Activated CD4-positive, alpha-beta T cell treated with anti-CD3 and anti-CD28 coated beads, Interleukin-2, amount 50 U/mL, for 1 hour (primary cell): ENCODE measurements at places on chromosomes 16 and 17.

- DNase-seq = no peak
Measured at GRCh38 chr16:55436587-55436986, 42.4 kb upstream of the MMP2 start.

DNA sequence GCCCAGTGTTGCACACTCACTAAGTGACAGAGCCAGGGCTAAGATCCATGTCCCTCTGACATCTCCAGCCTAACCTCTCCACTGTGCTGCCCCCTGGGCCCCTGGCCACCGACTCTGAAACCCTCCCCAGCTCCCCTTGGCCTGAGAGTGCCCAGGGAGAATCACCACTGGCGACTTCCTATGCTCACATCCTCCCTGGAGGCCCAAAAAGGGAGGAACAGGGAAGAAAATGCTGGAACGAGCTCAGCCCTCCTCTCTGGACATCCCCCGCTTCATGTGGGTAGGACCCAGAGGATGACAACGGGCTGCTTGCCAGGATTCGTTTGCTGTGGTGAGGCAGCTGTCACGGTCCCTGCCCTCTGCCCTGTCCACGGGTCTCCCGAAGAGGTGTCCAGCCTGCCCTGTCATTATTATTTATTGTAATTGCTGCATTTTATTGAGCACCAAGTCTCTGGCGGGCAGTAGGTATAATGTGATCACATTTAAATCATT is 153.5 kb upstream of the RPL38 start:
- no peak for DNase-seq

- DNase-seq = no peak
Measured at GRCh38 chr17:49024523-49024922, 27.3 kb downstream of the IGF2BP1 start.

DNA sequence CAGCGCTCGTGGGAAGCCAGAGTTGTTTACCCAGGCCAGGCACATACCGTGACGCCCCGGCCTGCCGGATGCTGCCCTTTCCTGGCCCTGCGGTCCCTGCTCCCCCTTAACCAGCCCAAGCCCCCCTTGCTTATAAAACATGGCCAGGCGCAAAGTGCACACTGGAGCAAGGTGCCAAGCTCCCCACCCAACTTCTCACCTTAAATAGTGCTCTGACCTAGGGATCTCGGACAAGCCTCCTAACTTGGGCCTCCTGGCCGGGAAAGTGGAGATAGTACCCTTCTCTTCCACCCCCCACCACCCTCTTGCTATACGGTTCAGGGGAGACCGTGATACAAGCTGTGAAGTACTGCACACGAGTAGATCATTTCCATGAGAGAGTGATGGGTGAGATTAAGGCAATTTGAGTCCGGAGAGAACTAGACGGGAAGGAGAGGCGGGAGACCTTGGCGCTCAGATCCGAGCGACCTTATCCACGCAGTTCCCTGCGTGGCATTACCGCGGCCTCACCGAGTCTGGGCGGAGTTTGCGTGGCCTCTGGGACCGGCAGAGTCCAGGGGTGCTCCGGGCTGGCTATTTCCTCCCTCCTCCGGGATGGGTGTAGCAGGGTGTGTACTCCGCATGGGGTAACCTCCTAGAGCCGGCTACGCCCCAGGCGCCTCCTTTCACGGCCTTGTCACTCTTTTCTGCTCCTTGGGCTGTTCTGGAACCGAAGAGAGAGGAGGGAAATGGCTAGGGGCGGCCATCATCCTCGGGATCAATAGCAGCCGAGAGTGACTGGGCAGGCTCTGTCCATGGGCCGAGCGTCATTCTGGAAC is 4.4 kb upstream of the LHX1 start:
- DNase-seq = no peak

DNA sequence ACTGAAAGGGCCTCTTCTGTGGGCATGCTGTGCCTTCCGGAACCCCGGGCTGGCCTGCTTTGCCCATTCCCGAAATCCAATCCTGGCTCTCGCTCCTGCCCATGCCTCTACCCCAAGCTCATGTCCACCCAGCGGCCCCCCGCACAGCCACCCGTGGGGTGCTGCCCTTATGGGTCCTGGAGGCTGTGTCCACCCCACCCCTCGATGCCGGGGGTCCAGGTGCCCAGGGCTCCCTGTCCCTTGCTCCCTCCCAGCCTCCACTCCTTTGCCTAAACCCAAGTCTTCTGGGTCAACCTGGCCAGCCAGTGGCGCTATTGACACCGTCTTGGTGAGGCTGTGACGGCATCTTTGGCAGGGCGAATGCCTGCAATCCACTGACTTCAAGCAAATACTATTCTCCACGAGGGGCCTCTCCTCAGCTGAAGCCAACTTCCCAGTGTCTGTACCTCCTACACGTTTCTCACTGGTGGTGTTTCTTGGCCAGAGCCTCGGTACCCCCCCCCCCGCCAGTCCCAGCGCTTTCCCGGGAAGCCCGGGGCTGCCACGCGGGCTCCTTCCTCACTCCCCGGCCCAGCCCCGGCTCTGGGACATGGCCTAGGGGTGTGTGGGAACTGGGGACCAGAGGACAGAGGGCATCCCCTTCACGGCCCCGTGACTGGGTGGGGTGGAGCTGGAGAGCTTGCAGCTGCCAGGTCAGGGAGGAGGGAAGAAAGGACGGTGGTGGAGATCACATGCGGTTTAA is 12.2 kb upstream of the DUS1L start:
- DNase-seq = no peak

DNA sequence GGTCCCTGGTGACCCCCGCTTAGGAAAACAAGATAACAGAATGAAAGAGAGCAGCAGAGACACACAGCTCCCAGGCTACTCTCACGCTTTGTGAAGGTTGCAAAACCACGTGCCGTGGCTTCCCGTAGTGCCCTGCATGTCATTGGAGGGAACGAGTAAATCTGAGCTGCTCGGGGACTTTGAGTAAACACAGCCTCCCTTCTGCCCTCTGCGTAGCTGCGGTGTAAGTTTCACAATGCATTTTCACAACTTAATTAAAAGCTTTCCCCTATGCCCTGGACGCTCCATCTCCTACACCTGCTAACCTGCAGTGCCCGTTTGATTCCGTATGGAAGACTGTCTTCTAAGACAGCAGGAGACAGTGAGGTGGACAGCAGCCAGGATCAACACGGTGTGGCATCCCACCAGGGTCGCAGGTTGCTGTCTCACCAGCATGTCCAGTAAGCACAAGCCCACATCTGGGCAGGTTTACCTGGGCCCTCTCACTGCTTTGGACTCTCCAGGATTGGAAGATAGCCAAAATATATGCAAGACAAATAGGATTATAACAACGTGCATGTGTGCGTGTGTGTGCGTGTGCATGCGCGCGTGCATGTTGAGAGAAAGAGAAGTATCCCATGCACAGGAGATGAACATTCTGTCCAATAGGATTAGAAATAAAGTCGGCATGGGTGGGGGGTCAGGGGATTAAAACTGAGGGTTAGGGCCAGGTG is 116.4 kb upstream of the RCVRN start:
- DNase-seq = no peak

- DNase-seq = no peak
Measured at GRCh38 chr17:71464241-71464640, 656.6 kb upstream of the SOX9 start.

- no peak for DNase-seq
Measured at GRCh38 chr17:44075598-44076293, 5.2 kb downstream of the G6PC3 start.

DNA sequence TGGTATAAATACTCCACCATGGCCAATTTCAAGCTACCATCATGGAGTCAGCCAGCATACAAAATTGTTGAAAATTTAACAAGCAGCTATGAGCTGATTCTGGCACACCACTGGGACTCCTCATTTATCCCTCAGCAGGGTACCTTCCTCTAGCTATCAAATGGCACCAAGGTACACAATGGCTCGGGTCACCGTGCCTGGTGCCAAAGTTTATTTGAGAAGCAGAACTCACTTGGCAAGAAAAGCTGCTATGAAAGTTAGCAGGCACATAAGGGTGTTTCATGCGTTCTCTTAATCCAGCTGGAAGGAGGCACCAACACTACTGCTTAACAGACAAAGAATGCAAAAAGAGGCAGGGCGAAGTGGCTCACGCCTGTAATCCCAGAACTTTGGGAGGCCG is 51.6 kb downstream of the IKZF3 start:
- no peak for DNase-seq

DNA sequence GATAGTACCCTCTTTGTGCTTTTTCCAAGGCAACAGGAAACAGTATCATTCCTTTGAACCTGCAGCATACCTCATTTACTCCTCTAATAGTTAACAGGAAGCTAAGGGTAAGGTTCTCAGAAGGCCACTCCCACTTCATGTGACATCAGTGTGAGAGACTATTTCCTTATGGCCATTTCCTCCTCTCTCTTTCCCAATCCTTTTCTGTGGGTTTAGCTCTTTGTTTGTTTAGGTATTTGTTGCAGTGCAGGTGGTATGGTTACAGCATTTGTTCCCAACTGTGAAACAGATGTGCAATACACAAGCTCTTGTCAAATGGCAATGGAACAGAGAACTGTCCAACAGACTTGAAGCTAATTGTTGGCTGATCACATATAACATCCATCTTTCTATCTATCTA is 14.7 kb downstream of the TMC5 start:
- DNase-seq = no peak

DNA sequence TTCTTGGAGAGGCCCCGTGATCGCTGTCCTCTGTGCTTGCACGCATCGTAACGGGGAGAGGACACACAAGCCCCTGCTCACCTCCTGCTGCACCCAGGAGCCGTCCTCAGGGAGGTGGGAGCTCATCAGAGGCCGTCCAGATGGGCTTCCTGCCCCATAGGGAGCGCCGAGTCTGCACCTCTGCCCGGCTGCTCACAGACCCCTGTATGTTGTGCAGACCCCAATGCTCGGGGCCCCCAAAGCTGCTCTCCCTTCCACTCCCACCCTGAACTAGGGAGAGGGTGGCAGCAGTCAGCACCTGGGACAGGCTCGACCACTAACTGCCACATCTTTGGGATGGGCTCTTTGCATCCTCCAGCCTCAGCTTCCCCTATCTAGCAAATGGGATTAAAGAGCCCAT is 4.4 kb upstream of the ZNF469 start:
- DNase-seq = no peak

DNA sequence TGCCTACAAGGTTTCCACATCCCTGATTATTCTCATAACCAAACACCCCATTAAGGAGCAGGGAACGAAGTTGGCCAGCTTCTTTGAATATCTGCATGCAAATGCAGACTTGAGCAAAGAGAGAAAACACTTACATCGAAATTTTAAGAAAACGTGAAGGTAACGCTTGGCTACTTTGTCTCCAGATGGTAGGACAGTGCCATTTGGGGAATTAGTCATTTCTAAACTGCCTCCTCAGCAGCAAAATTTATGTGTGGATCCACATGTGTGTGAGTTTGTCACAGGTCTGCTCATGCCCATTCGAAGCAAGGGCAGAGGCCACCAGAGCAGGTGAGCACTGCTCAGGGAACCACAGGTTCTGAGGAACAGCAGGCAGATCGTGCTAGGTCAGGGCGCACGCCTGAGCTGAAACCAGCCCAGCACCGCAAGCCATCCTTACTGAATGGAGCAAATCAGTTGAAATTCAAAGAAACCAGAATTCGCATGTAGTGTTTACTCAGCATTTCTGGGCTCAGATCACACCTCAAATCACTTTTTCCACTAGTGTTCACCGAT is 80.1 kb downstream of the SOCS1 start:
- no peak for DNase-seq
